Right renal cortex interstitium (tissue), 3 donors: ENCODE measurements at places on chromosomes 2 and 18. TPM values are rescaled to one million over a fixed set of nuclear protein-coding genes. Genes with fewer than 3 reads are reported as not detected.

GRCh38 chr2:30288561-30288960, 57.2 kb downstream of the LBH start:
- DNase-seq: no peak

- no peak for DNase-seq
Measured at GRCh38 chr2:172248381-172248780, 145.7 kb upstream of the DLX2 start.

GRCh38 chr2:146123256-146123655, 1603.3 kb upstream of the ZEB2 start:
- DNase-seq: no peak

- no peak for DNase-seq
Measured at GRCh38 chr2:170715932-170716777, 1.0 kb downstream of the SP5 start.

- DNase-seq: no peak
Measured at GRCh38 chr2:25743132-25743830, 69.9 kb upstream of the DTNB start.

- DNase-seq: no peak
Measured at GRCh38 chr18:35121531-35121930, 80.3 kb downstream of the MAPRE2 start.

The CFAP65 gene
- 0.40 TPM for polyA plus RNA-seq
